ENCODE measurements at places on chromosomes 16 and 17.

GRCh38 chr16:17283016-17283415, 187.7 kb downstream of the XYLT1 start:
- no peak for DNase-seq

GRCh38 chr17:41009936-41010335, 1.0 kb upstream of the KRTAP3-1 start:
- no peak for DNase-seq

- no peak for DNase-seq
Measured at GRCh38 chr17:17564896-17565295, 26.6 kb downstream of the PEMT start.

GRCh38 chr17:29930409-29931010, 482 bp upstream of the SSH2 start:
- no peak for DNase-seq

GRCh38 chr17:63196772-63197335, 230.8 kb downstream of the TANC2 start:
- DNase-seq = no peak

DNA sequence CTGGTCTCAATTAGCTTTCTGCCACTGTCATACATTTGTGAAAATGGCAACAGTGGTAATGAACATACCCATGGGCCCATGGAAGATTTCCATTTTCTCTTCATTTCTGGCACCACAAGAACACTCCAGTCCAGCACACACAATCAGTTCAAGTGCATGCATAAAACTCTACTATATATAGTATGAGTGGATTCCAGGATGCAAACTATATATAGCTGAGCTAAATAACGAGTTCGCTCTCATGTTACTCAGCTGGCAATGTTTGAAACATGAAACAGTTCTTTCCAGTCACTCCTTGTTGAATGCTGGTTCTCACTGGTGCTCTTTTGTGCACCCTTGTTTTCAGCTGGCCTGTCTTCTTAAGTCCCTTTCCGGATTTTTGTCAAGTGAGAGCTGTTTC, 75.2 kb upstream of the DHX40 start:
- DNase-seq = no peak

DNA sequence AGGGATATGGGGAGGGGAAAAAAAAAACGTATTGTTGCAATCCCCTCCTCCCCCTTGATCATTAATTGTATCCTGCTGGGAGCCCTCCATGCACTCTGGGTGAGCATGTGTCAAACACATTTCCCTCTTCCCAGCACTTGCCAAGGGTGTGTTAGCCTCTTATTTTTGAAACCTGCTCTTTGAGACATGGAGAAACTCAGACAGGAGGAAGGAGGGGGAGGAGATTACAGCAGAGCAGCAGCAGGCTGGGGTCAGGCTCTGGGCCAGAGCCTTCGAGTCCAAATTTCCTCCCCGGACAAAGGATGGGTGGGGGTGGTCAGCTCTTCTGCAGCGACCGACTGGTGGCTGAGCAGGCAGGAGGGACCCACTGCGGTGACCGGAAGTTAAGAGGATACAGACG, 64.7 kb downstream of the SOX9 start:
- no peak for DNase-seq

DNA sequence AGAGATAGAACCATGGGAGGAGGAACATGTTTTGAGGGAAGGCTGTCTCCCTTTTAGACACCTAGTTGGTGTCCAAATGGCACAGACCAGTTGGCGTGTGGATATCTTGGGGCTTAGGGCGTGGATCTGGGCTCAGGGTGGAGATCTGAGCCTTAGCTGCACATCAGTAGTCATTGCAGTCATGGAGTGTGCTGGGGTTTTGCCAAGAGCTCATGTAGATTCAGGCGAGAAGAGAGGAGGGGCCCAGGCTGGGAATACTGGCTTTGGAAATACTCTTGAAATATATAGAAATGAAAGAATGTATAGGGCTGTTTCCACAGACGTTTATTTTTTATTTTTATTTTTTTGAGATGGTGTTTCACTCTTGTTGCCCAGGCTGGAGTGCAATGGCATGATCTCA, 92.0 kb downstream of the PRKCB start:
- no peak for DNase-seq

DNA sequence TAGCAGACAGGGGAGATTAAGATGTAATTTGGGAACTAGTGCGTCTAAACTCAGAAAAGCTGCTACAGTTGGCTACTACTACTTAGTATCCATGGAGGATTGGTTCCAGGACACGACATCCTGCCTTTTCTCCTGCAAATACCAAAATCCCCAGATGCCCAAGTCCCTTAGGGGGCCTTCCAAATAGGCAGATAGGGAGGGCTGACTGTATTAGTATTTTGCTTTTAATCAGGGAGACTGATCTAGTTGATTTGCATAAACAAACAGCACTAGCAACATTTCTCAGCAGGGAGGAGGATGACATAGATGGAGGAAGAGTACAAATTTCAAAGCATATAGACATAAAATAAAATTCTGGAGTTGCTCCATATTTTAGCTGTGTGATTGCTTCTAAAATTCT, 621.6 kb upstream of the GOT2 start:
- no peak for DNase-seq

- no peak for DNase-seq
Measured at GRCh38 chr16:62102588-62102987, 66.3 kb upstream of the CDH8 start.

- no peak for DNase-seq
Measured at GRCh38 chr16:49890876-49891275, 35.0 kb upstream of the ZNF423 start.

DNA sequence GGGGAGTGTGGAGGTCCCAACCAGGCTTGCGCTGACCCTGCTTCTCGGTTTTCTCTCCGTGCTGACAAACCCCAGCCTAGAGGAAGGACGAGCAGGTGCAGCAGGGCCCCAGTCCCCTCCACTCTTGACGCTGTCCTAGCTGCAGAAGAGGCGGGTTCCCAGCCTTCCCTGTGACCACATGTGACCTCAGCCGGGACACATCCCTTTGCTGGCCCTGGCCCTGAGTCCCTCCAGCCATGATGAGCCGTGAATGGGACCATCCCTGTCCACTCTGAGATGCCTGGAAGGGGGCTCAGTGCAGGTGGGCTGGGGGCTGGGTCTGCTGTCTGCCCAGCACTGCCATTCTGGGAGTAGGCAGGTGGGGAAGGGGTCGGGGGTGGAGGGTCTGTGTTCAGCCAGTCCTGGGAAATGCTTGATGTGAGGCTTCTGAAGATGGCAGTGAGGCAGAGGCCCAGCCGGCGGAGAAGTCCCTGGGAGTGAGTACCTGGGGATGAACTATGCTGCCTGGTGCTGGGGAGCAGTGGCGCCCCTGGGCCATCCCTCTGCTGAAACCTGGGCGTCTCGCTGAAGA, 1.9 kb upstream of the TUBB3 start:
- no peak for DNase-seq

GRCh38 chr17:47295037-47295873, 28.5 kb upstream of the EFCAB13 start:
- no peak for DNase-seq

DNA sequence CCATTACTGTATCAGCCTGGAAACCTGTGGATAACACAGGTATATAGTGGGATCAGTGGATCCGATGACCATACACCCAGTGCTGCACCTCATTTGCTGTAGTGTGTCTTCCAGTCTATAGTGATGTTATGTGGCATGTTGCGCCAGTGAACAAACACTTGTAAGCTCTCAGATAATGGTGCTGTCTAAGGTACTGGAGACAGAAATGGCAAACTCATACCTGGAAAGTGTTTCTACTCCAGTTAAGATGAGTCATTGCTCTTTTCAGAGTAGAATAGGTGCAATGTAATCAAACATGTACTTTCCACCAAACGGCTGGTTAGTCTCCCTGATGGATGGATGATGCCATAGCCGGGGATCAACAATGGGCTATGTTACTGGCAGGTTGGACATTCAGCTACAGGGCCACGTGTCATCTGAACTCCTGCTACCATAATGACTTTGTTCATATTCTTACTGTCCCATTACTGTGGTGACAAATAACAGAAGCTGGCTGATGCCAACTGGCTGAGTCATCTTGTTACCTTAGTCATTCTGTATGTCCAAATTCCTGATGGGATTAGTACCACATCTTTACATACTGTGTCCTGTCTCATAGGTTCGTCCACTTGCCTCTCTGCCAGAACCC, 6.3 kb downstream of the CCL11 start:
- no peak for DNase-seq

- no peak for DNase-seq
Measured at GRCh38 chr17:14091367-14091766, 22.1 kb downstream of the COX10 start.

GRCh38 chr17:73910821-73911515, 266.7 kb upstream of the SDK2 start:
- no peak for DNase-seq

- no peak for DNase-seq
Measured at GRCh38 chr16:68408967-68409366, 39.3 kb downstream of the SMPD3 start.

DNA sequence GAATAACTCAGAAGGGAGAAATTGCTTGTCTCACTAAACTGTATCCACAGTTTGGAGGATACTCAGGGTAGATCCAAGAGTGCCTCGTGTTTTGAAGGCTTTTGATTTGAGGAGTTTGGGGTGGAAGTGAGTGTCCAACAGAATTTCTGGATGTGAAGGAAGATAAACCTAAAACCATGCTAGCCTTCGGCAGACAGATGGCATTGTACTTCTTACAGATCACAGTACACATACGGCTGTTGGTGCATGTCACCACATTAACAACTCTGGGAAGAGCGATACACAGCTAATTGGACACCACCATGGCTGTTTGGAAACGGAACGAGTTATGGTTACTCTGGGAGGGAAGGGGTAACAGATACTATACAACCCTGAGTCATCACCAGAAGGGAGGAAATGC, 420.4 kb downstream of the GRIN2A start:
- DNase-seq = no peak

DNA sequence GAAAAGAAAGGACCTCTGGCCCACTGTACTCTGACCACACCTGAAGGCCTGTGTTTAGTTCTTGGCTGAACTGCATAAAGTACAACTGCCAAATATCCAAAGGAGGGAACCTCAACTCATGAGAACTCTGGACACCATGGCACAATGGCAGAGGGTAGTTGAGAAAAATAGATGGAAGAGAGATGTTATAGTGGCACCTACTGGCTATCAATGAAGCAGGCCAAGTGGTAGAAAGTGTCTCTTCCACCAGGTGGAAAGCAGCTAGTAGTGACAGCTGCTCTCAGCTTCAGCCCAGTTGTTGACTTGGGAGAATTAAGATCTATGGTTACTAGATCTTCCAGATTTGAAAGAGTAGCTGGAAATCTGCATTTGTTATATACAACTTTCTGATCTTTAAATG, 3.2 kb downstream of the MED31 start:
- no peak for DNase-seq

DNA sequence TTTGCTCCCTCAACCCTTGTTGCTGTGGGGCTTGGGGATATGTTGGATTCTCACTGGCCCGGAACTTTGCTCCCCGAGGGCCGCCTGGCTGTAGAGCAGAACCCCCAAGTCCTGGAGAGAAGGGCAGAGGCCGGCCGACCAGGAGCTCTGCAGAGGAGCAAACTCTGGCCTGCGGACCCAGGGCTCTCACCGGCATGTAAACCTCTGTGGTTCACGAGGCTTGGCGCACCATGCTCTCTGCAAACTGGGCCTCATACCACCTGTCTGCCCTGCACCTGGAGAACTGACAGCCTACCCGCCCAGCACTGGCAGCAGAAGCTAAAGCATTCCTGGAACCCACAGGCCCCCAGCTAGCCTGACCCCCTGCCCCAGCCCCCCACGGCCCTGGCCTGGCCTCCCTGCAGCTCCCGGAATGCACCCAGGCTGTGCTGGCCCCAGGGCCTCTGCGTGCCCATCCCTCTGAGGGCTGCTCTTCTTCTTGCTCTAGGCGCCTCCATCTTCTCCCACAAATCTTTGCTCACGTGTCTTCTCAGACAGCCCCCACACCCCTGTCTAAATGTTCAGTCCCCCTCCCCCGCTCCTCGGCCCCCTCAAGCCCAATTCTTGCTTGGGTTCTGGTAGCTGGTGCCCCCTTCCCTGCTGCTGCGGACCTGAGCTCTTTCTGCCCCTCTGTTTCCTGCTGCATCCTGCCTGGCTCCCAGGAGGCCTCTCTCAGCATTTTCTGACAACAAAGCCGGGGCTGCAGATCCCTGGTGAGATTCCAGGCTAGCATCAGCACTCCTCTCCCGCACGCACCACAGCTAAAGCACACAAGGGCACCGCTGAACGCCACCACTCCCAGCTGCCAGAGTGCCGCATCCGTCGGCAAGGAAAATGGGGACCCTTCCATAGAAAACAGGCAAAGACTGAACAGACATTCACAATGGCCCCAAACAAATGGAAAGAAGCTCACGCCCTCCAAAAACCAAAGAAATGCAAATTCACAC, 23.3 kb downstream of the ACTG1 start:
- no peak for DNase-seq

DNA sequence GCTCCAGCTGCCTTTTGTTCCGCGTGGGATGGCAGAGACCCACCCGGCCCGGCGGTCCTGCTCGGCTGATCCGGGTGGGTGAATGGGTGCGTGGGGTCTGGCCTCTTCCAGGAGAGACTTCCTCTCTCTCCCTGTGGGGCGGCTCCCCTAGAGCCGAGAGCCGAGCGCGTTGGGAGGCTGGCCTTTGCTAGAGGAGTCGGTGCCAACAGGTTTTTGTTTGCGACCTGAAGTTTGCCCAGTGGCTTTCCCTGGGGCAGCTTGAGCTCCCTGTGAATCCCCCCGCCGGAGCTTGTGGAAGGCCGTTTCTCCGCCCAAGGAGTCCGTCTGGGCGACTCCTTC, 970 bp downstream of the EPN2 start:
- DNase-seq = no peak

Data from T-helper 17 cell (primary cell).